ENCODE measurements at places on chromosomes 16 and 17.

DNA sequence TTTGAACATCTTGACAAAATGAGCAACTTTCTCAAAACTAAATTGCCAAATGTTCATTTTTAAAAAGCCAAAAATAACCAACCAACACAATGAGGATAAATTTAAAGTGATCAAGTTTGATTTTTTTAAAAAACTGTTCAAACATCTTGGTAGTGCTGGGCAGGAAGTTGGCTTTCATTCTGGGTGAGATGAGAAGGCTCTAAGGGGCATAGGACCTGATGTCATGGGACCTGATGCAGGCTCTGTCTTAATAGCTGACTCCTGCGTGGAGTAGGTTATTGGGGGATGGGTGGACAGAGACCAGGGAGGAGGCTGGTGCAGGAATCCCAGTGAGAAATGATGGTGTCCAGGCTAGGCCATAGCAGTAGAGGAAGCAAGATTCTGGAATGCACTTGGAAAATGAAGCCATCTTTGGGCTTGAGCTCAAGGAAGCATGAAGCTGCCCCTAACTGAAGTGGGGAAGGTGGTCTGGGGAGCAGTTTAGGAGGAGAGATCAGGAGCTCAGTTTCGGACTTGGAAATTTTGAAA, 20.4 kb downstream of the NLRC5 start:
- no peak for DNase-seq

- no peak for DNase-seq
Measured at GRCh38 chr17:51351890-51352289, 91.5 kb downstream of the UTP18 start.

- DNase-seq: no peak
Measured at GRCh38 chr17:31497994-31498826, 106.7 kb downstream of the RAB11FIP4 start.

DNA sequence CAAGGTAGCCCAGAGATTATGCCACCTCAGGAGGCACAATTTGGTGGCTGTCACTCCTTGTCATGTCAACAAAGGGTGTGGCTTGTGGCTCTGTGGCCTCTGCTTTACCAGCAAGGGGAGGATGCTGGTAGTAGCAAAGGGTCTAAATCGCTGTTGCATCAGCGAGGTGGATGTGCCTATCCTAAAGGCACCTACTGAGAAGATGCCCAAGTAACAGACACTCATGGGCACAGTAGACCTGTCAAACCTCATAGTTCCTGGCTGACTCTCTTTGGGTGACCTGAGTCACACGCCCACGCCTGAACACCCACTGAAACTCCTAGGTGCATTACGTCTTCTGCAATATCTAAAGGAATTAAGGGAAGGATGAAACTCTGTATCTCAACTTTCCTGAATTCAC, 139.5 kb downstream of the PRKCB start:
- DNase-seq: no peak

DNA sequence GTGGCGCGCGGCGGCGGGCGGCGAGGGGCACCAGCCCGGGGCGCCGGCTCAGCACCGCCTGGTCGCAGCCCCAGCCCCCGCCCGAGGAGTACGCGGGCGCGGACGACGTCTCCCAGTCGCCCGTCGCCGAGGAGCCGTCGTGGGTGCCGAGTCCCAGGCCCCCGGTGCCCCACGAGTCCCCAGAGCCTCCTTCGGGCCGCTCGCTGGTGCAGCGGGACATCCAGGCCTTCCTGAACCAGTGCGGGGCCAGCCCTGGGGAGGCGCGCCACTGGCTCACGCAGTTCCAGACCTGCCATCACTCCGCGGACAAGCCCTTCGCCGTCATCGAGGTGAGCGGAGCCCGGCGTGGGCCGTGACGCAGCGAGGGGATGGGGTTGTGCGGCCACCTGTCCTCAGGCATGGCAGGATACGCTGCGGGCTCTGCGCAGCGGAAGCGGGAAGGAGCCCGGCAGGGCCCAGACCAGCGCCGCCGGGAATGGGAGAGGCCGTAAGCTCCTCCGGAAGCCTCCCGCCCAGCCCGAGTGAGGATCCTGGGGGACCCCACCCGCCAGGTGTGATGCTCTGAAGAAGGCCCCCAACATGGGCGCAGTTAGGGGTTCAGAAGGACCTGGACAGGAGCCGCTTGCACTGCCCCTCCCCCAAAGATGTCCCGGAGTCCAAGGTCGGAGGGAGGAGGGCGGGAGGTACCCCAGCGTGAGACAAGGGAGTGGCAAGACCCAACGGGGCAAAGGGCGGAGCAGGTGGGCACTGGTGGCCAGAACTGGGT, 522 bp downstream of the NAGS start:
- DNase-seq: no peak

GRCh38 chr16:59878999-59879398, 1144.9 kb upstream of the GOT2 start:
- DNase-seq: no peak

- DNase-seq: no peak
Measured at GRCh38 chr17:57186226-57187019, 69.9 kb upstream of the MSI2 start.

GRCh38 chr16:85445064-85445778, 167.9 kb upstream of the GSE1 start:
- no peak for DNase-seq

DNA sequence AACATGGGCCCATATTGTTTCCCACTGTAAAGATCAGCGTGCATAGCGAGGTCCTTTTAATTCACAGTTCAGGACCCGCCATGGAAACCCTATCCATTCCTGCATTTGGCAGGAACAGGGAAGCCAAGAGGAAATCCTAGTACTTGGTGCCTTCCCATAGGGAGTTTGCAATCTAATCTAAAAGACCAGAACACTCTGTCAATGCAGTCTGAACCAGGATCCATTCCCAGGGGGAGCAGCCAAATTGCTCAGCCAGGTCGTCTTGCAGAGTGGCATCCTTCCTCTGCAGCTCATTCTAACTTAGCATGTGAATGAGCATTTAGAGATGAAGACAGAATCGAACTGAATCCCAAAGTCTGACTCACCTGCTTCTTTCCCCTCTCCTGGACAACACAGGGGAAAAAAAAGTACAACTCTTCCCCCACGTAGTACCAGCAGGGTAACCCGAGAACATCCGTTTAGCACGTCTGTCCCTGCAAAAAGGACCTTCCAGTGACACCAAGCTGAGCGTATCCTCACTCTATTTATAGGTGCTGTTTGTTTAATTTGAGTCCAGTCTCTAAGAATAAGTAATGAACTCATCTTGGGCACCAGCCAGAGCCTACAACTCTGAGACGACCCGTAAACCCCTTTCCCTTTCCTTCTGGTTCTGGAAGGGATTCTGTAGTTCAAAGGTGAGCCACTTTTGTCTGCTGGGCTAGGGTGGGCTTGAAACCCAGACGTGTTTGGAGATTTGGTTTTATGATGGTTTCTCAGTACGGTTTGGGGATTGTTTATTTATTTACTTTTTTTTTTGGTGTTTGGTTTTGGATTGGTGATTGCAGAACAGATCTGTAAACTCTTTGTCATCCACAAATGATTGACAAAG, 74.5 kb downstream of the ERCC4 start:
- DNase-seq: no peak

- DNase-seq: no peak
Measured at GRCh38 chr17:35568561-35568960, 7.9 kb upstream of the SLFN14 start.

- DNase-seq: no peak
Measured at GRCh38 chr17:75471207-75471606, 14.8 kb downstream of the TMEM94 start.

DNA sequence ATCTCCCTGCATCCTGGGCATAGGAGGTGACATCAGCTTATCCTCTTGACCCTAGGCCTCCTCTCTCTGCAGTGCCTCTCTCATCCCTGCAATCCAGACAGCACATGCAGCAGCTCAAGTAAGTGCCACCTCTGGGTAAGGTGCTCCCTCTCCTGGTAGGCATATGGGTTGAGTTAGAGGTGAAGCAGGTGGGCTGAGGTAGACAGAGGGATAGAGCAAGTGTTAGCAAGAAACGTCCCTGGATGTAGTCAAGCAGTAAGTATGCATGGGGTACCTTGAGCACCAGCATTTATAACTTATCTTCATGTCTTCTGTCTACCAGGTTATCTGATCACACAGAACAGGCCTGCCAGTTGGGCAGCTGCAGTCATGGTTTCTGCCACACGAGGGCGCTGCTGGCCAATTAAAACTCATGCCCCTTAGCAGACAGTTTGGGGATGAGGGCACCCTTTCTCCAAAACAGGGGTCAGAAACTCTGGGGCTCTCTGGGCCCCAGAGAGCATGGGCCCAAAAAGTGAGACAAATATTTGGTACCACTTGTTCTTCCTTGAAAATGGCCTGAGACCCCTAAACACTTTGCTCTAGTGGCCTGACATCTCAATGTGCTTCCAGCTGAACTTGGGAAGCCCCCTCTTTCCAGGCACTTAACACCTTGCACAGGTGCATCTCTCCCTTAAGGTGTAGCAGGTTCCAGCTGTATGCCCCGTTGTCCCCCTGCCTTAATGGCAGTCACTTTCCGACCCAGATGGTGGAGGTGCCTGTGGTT, 59.8 kb downstream of the NEUROD2 start:
- DNase-seq: peak; percentile 31

DNA sequence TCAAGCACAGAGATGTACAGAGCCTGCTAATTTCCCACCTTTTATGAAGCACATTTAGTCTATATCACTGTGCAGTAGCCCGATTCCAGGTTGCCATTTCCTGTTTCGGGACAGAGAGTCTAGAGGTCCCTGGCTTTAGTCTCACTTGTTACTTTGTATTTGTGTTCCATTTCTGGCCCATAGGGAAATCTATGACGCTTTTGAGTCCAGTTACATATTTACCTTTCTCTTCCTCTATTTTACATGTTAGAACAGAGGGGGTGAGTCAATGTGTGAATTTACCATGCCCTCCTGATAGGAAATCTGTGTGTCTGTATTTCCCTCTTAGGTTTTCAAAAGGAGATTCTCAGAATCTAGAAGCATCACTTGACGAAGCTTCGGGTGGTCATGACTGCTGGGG, 227.1 kb upstream of the ZFHX3 start:
- peak; percentile 13 for DNase-seq

DNA sequence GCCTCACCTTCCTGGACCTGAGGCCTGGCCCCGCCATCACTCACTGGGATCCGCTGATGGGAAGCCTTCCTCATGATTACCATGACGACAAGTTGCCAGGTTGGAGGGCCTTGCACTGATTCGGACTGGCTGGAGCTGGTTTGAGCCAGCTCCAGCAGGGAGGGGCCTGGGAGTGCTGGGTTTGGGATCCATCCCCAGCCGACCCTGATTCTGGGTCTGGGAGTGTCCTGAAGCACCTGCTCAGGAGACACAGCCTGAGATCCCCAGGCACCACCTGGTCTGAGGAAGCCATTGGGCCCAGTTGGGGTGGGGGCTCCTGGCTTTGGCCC, 5.9 kb upstream of the BAIAP3 start:
- DNase-seq: no peak

GRCh38 chr17:65228734-65229620, 91.8 kb downstream of the RGS9 start:
- peak; percentile 89 for DNase-seq

DNA sequence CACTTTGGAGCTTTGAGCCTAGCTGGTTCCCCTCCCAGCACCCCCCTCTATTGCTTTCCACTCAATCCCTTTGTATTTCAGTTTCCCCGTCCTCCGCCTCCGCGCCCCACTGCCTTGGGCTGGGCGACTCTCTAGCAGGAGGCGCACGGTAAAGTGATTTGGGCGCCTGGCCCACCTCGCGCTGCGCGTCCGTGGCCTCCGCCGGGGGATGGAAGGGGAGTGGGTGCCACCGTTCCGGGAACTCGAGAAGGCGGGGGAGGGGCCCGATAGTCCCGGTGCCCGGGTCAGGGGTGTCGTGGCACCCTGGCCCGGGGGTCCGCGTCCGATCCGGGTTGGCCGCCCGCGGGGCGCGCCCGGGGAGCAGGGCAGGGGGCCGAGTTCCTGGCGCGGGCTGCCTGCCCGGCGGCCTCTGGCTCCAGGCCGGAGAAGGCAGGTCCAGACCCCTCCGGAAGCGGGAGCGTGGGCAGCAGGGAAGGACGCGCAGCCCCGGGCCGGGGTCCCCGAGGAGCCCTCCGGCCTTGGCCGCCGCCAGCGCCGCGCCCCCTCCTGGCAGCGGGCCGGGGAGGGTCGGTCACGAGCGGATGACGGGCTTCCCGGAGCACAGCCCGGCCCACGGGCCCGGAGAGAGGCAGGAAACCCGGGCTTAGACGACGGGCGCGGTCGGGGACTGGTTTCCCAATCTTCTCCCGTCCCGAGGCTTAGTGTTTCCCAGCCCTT, 15.8 kb downstream of the MEOX1 start:
- no peak for DNase-seq

DNA sequence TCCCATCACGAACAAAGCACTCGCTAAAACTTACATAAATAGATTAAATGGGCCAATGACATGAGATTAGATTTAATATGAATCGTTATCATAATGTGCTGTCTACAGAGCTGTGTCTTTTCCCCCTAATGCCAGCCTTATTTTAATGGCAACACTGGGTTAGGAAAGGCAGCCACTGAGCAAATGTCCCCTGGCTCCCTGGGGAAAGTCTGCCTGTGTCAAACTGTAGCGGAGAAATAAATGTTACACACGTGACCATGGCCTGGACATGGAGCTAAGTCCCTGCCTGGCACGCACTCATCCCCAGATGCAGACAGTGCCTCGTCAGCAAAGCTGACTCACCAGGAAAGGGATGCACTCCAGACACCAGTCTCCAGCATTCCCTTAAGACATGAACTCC, 61.3 kb upstream of the SDK2 start:
- no peak for DNase-seq

DNA sequence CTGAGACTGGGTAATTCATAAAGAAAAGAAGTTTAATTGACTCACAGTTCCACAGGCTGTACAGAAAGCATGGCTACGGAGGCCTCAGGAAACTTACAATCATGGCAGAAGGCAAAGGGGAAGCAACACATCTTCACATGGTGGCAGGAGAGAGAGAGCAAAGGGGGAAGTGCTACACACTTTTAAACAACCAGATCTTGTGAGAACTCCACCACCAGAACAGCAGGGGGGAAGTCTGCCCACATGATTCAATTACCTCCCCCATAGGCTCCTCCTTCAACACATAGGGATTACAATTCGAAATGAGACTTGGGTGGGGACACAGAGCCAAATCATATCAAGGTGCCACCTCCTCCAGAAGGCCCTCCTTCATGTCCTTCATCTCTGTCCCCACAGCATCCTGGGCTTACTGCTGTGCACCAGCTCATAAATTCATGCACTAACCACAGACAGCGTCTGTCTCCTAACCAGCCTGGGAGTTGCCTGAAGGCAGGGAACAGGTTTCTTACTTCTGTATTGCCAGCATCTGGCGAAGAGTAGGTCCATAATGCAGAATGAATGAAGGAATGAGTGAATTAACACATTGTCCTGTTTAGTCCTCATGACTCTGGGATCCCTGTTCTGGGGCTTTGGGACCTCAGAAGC, 74.4 kb downstream of the WSB1 start:
- no peak for DNase-seq
